Fibroblast of mammary gland (primary cell): ENCODE measurements at places on chromosomes 7 and 10.
A peak's percentile ranks its signal among the peaks of the same experiment; 100 is the strongest.

GRCh38 chr10:80187465-80188409 is 17.6 kb downstream of the ANXA11 start:
- DNase-seq = no peak

GRCh38 chr7:64277630-64278029 is 36.1 kb upstream of the ZNF736 start:
- no peak for DNase-seq

- peak; percentile 35 for DNase-seq
Measured at GRCh38 chr10:47361293-47361692, 13.1 kb downstream of the RBP3 start.

DNA sequence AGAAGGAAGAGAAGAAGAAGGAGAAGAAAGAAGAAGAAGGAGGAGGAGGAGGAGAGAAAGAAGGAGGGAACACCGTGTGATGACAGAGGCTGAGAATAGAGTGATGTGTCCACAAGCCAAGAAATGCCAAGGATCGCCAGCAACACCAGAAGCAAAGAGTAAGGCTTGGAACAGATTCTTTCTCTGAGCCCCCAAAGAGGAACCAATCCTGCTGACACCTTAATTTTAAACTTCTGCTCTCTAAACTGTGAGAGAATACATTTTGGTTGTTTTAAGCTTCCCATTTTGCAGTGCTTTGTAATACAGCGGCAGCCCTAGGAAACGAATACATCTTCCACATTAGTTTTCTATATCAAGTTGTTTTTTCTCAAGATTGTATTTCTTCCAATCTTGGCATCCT is 13.9 kb upstream of the WNT8B start:
- no peak for DNase-seq

- peak; percentile 95 for DNase-seq
Measured at GRCh38 chr10:110512461-110513187, 14.9 kb downstream of the DUSP5 start.

GRCh38 chr10:32112055-32112454 is 55.8 kb upstream of the KIF5B start:
- peak; percentile 50 for DNase-seq

GRCh38 chr7:150345012-150345411 is 3.6 kb upstream of the RARRES2 start:
- DNase-seq = no peak

GRCh38 chr7:21948887-21949540 is 3.3 kb upstream of the CDCA7L start:
- DNase-seq = no peak

- DNase-seq = no peak
Measured at GRCh38 chr7:128036226-128036940, 5.1 kb upstream of the LRRC4 start.

- peak; percentile 40 for DNase-seq
Measured at GRCh38 chr10:114482480-114483304, 78.4 kb upstream of the AFAP1L2 start.

- DNase-seq = peak; percentile 90
Measured at GRCh38 chr10:3776796-3777571, 8.0 kb downstream of the KLF6 start.
